Left lobe of liver (tissue), 2 donors: ENCODE measurements at places on chromosomes 6 and 20. TPM values are rescaled to one million over a fixed set of nuclear protein-coding genes. Genes with fewer than 3 reads are reported as not detected.

GRCh38 chr20:60046011-60046413 is 87.8 kb downstream of the CDH26 start:
- DNase-seq: no peak

DNA sequence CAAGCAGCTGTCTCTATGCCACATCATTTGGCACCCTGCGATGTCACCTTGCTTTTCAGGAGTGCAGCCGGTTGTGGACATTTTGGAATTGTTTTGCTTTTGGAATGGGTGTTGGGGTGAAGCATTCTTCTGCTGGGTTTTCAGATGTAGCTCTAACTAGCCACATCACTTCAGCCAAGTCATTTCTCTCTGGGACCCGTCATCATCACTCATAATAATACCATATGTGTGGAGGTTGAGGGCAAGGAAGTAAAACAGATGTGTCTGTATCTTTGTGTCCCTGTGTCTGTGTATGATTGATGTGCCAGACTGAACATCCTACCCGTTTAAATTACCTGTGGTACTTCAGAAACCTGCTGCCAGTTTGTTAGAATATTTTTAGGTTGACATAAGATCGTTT is 49.5 kb upstream of the TULP4 start:
- no peak for DNase-seq

GRCh38 chr20:49630396-49630951 is 62.5 kb upstream of the PTGIS start:
- no peak for DNase-seq

DNA sequence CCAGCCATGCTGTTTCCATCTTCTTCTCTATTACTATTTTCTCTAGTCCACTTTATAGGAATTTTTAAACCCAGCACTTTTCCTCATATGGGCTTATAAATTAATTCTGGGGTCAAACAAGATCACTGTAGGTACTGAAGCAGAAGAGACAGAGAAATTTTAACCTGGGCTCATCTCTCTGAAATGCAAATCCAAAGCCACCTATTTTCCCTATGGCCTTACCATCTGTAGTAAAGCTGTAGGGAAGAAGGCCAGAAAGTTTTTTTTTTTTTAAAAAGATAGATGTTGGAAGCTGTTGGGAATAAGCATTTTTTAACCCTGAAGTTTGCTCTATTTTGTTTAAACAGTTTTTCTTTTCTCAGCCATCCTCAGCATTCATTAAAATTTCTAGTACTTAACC is 367.4 kb downstream of the CD109 start:
- DNase-seq: no peak

- no peak for DNase-seq
These were observed 811.5 kb downstream of the TENT5A start for GRCh38 chr6:80940976-80941375.

DNA sequence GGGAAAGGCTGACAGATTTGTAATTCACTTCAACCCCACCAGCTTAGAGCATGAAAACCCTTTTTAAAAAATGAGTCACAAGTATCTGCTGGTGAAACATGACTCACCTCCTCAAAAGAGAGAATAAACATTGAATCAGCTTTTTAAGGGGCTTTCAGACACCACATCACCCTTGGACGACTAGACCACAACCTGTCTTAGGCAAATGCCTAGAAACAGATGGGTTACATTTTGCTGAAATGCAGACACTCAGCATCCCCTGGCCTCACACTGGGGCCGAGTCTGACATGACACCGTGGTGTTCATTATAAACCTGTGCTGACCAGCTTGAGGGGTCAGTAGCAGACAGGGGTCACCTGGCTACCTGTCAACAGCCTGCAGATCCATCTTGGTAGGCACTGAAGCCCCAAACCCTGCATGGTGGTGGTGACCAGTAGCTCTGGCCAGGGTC is 175.3 kb upstream of the CST7 start:
- peak; percentile 26 for DNase-seq

NR2E1 gene
- total RNA-seq: not detected

- DNase-seq: peak; percentile 88
These were observed 968 bp upstream of the ZMYND8 start for GRCh38 chr20:47357296-47358038.

DNA sequence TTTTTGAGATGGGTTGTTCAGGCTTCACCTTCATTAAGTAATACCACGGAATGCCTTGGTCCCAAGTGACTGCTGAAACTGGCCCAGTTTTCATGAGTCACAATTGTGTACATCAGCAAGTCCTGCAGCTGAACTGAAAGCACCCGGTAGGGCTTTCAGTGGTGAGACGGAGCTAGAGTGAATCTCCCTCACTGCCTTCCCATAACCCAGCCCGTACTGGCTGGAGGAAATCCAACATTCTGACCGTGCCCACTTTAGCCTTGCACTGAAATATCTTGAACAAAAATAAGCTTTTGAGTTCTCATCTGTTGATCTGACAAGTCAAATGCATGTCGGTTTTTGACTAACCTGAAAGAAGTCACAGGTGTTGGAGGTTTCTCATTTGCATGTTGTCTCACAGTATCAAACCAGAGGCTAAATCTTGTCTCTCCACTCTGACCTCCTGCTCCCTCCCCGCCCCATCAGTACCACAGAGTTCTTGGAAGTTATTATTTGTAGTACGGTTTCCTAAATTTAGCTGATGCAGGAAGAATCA is 35.9 kb downstream of the DUSP22 start:
- DNase-seq: no peak

CGA gene
- 0.25 TPM for total RNA-seq

DNA sequence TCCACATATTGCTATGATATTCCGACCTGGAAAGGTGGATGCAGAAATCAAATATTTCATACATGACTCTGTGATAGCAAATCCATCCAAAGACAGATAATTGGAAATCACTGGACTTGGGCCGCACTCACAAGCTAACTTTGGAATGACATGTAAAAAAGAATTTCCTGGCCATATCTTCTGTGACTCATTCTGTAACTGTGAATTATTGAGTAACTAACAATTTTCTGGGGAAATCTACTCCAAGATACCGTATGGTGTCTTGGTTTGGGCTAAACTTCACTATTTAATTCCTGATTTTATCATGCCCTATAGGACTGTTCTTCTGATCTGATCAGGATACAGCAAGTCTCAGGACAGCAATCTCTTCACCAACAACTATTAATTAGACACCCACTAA is 92.7 kb upstream of the LY86 start:
- no peak for DNase-seq

DNA sequence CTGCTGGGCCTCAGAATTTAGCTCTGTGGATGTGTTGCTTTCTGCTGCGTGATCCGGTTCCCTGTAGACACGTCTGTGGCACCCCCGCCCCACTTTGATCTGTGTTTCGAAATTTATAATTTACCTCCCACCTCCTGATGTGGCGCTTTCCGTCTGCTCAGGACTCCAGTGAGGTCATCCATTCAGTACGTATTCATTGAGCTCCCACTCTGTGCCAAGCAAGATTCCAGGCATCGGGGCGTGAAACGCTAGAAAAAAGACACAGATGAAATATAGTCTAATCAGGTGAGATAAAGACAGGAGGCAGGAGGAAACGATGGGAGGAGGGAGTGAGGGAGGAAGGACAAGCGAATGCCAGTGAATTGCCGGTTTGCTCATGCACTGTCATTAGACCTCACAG is 431.9 kb upstream of the SULF2 start:
- no peak for DNase-seq

GCNT2 gene
- total RNA-seq: 9.4 TPM

DNA sequence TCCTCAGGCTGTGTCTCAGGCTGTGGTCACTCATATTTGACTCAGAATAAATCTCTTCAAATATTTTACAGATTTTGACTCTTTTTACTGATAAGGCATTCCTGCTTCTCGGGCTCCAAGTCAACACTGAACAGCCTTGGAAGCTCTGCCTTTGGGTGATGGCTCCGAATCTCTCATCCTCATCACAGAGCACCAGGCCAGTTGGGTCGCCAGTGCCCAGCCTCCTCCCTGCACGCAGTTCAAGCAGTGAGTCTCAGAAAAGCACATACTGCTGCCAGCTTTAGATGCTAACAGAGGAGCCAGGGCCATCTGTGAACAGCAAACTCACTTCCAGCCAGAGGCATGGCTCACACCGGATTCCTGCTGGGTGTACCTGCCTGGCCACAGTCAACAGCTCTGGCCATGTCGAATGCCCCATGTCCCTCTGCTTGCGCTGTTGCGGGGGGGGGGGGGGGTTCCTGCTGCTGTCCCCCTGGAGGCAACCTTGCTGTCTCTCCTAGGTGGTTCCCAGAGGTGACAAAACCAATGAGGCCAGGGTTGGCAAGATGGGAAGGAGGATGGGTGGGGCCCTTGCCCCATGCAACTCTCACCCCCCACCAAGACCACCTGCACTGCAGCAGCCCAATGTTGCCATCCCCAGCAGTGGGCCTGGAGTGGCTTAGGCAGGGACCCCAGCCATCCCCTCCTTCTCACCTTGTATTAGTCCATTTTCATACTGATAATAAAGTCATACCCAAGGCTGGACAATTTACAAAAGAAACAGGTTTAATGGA is 248.8 kb downstream of the ERMARD start:
- peak; percentile 26 for DNase-seq

SAMD10 gene
- total RNA-seq: 3.5 TPM

DST gene
- total RNA-seq: 86.5 TPM

PCSK2 gene
- total RNA-seq: 0.05 TPM

DNA sequence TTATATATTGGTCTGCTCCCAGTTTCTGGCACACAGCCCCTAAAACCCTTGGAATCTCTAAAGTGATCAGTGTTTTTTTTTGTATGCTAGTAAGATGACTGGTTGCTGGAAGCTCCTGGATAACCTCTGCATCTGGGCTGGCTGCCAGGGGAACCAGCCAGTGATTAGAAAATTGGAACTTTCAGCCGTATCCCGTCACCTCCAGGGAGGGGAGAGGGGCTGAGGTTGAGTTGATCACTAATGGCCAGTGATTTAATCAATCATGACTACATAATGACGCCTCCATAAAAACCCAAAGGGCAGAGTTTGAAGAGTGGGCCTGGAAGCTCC is 48.0 kb upstream of the NOP56 start:
- DNase-seq: no peak

MRPS26 gene
- total RNA-seq: 48.3 TPM

GRCh38 chr6:5846335-5846734 is 160.4 kb downstream of the NRN1 start:
- no peak for DNase-seq

GRCh38 chr6:158624684-158625682 is 19.6 kb downstream of the DYNLT1 start:
- no peak for DNase-seq

DNA sequence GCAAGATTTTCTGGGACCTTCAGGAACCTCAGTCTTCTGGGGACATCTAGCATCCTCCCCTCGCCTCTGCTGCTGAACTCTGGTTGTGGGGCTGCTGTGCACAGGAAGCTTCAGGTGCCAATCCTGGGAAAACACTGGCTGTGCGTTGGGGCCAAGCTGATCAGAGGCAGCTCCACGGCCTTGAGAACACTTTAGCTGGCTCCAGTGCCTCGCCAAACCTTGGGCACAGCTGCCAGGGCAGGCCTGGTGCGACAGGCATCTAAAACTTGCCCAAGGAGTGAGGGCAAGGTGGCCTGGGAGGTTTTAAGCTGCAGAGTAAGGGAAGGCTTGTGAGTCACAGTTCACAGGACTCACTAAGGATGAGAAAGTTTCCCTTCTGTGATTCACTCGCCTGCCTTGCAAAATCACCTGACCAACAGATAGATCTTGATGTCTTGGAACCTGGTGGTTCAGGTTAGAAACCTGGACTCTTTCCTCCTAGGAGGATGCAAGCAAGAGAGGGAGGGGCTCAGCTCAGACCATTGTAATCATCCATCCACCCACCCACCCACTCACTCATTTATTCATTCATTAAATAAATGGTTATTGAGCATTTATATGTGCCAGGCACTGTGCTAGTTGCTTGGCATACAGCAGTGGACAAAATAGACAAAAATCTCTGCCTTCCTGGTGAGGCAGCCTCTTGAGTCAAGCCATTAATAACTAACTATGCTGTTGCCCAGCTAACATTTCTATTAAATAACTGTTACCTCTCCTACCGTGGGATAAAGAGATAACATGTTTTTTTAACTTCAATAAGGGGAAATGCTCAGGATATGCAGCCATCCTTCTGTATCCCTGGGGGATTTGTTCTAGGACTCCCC is 2.5 kb upstream of the SPATS1 start:
- no peak for DNase-seq

- DNase-seq: no peak
These were observed 101.2 kb downstream of the EPHA7 start for GRCh38 chr6:93318121-93318520.

DNA sequence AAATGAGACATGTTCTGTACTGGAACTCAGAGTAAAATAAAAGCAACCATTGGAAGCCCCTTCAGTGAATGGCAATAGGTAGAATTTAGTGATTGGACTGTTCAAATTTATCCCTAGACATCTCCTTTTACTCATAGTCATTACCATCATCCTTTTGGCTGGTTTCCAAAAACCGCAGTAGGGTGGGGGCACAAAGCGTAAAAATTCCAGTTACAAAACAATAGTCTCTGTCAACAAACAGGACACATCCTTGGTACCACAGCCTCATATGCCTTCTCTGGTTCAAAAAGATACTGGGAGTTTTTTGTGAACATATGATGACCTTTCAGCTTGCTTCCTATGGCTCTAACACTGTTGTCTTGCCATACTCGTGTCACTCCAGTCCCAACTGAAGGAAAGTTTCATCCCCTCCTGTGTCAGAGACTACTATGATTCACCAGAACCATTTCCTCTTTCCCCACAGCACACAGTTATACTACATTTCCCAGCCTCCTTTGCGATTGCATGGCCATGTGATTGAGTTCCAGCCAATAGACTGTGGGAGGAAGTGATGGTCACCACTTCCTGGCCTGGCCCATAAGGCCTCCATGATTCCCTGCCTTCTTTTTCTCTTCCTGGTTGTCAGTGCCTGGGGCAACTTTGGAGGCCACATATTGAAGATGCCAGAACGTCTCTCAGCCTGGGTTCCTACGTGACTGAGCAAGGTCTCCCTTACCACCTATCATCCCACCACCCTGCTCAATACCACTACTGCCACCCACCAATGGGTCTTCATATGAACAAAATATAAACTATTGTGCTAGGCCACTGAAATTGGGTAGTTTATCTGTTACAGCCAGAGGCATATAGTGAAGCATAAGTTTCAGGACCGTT is 162.4 kb downstream of the ID4 start:
- DNase-seq: no peak

C20orf144 gene
- total RNA-seq: not detected

PFDN4 gene
- 4.3 TPM for total RNA-seq

MCM9 gene
- total RNA-seq: 5.1 TPM
